ENCODE measurements at places on chromosomes 16 and 17.

DNA sequence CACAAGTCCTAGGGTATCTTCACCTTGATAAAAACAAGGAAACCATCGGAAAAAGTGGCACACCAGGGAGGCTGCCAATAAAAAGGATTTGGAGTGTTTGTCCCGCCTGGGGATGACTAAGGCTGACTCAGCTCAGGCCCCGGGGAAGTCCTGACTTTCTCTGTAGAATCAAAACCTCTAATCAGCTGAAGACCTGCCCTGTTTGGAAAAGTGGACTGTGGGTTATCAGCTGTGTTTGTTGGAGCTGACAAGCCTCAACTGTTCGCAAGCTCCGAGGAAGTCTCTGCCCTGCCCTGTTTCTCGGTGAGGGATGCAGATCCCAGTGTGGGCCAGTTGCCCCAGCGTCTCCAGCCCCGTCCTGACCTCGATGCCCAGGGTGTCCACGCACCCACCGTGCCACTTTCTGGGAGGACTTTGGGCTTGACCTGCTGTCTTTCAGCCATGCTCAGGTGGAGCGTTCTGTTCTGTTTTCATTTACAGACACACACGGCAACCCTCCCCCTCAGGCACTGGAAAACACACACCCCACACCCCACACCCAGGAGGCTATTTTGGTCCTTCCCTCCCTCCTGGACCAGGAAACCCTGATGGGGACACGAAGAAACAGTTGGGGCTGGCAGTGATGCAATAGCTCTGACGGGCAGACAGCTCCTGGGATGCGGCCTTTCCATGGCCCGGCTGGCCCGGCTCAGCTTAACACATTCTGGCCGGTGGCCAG, 27.6 kb upstream of the PITPNA start:
- no peak for DNase-seq

- DNase-seq = no peak
Observed at GRCh38 chr17:630801-631200, 83.8 kb downstream of the VPS53 start.

DNA sequence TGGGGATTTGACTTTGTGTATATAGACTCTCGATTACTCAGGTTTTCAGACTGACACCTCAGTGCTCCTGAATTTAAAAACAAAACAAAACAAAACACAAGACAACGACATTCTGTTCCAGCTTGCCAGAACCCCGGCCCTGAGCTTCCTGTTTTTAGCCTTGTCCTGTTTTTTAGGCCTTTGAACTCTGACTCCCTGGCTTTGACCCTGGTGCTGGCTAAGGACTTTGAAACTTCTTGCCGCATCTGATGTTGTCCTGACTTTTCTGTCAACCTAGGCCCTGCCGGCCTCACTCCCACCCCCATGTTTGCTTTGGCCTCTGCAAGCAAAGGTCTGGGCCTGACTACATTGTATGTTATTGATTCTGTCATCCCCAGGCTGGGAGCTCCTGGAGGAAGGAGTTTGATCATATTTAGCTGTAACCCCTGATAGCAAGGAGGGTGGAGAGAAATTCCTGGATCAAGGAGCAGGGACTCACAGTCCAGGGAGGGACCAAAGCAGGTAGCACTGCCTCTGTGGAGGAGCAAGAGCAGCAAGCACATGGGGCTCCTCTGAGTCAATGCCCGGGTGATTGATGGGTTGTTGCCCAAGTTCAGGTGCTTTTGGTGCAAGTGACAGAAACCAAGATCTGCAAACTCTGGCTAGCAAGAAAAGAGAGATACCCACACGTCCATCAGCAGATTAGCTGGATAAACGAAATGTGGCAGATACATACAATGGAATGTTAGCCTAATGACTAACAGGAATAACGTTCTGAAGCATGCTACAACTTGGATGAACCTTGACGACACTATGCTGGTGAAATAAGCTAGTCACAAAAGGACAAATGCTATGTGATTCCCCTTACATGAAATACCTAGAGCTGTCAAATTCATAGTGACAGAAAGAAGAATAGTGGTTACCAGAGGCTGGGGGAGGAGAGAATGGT, 7.7 kb downstream of the CCL16 start:
- no peak for DNase-seq

DNA sequence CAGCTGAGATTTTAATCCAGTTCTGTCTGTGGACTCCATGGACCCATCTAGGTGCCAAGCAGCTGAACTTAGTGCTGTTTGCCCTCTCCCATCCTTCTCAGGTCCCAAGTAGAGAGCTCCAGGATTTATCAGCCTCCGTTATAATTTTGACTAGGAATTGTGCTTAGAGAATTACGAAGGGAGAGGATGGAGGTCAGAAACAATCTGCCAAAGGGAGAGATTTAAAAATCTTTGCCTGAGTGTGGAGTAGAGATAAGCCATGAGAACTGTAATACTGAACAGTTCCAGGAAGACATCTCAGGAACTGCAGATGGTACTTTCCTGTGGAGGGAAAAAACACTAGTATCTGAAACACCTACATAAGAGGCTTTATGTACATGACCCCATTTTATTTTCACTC, 27.0 kb downstream of the CEP95 start:
- DNase-seq = no peak

GRCh38 chr16:75621170-75621477, 2.0 kb downstream of the ADAT1 start:
- DNase-seq = no peak

DNA sequence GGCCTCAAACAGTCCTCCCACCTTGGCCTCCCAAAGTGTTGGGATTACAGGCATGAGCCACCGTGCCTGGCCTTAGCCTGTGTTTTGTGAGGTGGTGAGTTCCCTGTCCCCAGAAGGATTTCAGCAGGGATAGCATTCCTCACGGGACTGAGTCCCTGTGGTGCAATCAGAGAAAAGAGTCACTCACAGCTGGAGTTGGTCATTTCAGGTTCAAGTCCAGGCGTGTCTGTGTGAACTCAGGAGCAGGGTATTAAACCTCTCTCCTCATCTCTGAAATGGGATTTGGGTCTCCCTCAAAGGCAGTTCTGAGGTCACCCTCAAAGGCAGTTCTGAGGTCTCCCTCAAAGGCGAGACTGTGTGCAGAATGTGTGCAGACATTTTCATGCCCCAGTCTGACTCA, 28.6 kb downstream of the NPTX1 start:
- DNase-seq = no peak

- DNase-seq = no peak
Observed at GRCh38 chr17:48261297-48261880, 153.8 kb downstream of the SNX11 start.

DNA sequence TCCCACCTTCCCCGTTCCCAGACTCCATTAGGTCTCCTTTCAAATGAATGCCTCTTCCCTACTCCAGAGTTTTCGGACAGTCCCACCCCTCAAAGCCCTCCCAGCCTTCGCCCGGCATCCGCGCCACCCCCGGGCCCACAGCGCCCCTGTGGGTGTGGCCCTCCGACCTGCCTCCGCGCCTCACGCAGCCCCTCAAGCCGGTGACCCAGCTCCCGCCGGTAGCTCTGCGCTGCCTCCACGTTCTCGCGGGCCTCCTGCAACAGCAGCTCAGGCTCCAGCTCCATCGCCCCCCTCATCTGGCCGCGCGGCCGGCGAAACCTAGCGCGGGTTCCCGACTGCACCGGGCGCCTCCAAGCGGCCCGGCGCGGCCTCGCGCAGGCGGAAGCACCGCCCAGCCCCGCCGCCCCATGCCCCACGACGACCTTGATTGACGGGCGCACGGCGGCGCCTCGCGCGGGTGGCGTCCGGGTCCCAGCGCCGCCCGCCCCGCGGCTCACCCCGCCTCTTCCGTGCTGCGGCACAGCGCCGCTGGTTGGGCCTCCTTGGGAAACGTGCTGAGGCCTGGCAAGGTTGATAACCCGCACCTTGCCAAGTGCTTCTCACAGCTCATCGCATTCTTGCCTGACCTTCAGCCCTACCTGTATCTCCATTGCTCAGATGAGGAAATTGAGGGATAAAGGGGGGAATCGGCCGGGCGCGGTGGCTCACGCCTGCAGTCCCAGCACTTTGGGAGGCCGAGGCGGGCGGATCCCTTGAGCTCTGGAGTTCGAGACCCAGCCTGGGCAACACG, at the start of gene CRLF3:
TSS of gene CRLF3 (minus strand) at position 337 of the 790 bp plus-strand sequence. CDS start at position 296, 41 bp downstream.
- DNase-seq = peak; percentile 94

- no peak for DNase-seq
Observed at GRCh38 chr17:72193391-72194106, 72.7 kb downstream of the SOX9 start.

DNA sequence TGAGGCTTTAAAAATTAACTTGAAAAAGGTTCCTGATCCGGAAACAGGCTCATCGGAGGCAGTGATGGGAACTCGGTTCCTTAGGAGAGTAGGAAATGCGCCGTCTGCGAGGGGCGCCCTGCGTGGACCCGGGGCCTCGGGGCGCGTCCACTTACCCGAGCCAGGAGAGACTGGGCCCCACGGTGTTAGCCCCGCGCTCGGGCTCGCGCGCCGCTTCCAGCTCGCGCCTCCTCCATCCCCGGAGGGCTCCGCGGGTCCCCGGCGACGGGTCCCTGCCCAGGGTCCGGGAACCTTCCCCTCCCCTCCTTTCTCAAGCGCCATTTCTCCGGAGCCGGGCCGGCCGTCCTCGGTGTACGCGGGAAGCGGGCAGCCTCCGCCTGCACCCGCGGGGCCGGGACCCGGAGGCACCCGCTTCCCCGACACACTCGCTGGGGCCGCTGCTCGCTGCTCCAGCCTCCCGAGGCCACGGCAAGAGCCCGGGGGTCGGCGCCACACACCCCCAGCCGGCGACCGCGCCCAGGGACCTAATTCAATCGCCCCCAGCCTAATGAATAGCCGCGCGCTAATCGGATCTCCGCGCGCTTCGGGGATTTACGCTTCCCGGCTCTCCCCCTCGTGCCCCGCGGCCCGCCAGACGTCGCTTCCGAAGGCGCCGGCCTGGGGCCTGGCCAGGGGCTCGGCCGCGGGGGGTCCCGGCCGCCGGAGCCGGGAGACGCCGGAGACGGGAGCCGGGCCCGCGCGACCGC, 2.2 kb upstream of the BAHCC1 start:
- no peak for DNase-seq

- no peak for DNase-seq
Observed at GRCh38 chr17:8110907-8111306, 7.4 kb downstream of the ALOXE3 start.

- no peak for DNase-seq
Observed at GRCh38 chr16:68659412-68660358, 14.6 kb downstream of the CDH3 start.

- no peak for DNase-seq
Observed at GRCh38 chr16:88407807-88408206, 25.0 kb downstream of the ZNF469 start.

DNA sequence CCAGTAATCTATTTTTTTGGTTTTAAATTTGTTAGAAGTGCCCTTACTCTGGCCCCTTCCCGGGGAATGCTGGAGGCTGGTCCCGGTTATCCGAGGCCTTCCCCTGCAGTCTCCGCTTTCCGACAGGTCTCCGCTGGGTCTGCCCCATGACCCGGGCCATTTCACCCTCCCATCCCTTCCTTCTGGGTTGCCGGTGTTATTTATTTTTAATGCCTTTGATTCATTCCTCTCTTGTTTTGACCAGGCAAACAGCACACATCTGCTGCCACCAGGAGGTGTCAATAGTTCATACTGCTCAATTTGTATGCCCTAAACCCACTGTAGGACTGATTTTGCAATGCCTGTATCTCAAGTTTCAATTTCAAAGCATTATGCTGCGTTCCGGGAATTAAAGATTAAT, 113.2 kb upstream of the IRX5 start:
- no peak for DNase-seq

Measured in head of caudate nucleus (tissue), 42 donors.